Activated CD4-positive, alpha-beta T cell treated with anti-CD3 and anti-CD28 coated beads, Interleukin-2, amount 50 U/mL, for 24 hours (primary cell): ENCODE measurements at places on chromosomes 1 and 21.

DNA sequence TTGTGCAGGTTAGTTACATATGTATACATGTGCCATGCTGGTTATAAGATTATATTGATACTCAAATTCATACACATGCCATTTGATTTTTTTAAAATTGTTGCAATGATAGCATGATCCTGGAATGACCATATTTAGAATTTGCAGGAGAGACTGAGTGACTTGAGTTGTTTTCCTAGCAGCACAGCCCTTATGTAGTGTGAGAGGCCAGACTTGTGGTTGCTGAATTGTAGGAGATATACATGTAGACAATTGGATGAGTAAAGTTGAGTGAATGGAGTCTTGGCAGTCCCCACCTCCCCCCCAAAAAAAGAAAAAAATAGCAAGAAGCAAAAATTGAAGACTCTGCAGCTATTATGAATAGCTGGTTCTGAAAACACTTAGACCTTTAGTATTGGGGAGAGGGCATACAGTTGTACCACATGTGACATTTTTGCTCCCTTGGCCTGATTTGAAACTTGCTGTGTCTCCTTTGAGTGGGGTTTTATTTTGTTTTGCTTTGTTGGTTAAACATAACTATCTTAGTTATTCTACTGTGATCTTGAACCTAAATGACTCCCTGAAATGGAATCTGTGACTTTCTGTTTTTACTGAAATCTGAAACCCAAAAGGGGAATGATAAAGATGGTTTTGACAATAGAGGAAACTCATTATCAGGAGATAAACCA lies 280.3 kb downstream of the HMCN1 start:
- no peak for DNase-seq

- no peak for DNase-seq
Observed at GRCh38 chr1:245084551-245084950, 70.2 kb upstream of the KIF26B start.

DNA sequence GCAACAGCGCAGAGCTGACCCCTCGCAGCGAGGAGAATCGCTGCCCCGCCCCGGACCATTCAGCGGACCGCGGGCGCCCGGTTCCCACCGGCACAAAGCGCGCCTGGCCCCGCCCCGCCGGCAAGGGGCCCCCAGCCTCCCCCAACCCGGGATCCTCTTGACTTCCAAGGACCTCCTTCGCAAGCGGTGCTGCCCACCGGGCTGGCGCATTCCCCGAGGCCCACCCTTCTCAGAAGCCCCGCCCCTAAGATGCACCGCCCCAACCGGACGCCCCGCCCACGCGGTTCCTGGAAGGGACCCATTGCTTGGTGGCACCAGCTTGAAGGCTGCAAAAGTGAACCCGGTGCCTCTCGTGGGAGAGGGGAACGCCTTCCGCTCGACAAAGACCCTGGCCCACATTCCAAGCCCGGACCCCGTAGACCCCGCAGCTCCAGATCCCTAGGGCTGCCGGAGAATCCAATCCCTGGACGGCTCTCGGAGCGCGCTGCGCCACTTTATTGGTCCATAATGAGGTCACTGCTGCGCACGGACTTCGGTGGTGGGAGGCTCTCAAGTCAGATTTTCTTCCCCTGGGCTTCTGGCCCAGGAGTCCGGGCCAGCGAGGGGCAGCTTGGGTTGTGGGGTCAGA lies 2.0 kb downstream of the HES3 start:
- DNase-seq, result no peak

- no peak for DNase-seq
Observed at GRCh38 chr1:64525116-64525686, 55.3 kb downstream of the CACHD1 start.

GRCh38 chr1:8382608-8383505 lies 64.9 kb downstream of the SLC45A1 start:
- no peak for DNase-seq

DNA sequence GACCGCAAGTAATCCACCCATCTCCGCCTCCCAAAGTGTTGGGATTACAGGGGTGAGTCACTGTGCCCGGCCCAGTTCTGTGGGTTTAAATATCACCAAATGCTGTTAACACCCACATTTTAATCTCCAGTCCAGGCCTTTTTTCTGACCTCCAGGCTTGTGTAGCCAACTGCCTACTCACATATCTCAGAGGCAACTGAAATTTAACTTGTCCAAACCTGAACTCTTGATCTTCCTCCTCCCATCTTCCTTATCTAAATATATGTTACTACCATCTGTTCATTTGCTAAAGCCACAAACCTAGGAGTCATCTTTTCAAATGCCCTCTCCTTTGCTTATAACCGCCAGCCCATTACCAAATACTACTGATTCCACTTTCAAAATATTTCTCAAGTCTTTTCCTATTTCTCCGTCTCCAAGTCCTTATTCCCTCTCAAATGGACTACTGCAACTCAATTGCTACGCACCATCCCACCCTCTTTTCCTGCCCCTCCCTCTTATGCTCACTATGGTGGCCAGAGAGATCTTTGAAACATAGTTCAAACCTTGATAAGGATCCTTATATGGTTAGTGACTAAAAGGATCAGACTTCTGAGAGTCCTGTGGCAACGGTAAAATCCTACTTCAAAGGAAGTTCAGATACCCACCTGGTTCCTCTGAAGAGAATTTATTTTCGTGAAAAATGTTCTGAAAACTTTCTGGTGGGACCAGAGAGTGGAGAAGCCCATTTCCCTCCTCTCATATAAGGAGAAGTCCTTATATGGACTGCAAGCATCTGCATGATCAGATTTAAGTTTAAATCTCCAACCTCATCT lies 78.5 kb upstream of the CDC42BPA start:
- DNase-seq, result no peak

DNA sequence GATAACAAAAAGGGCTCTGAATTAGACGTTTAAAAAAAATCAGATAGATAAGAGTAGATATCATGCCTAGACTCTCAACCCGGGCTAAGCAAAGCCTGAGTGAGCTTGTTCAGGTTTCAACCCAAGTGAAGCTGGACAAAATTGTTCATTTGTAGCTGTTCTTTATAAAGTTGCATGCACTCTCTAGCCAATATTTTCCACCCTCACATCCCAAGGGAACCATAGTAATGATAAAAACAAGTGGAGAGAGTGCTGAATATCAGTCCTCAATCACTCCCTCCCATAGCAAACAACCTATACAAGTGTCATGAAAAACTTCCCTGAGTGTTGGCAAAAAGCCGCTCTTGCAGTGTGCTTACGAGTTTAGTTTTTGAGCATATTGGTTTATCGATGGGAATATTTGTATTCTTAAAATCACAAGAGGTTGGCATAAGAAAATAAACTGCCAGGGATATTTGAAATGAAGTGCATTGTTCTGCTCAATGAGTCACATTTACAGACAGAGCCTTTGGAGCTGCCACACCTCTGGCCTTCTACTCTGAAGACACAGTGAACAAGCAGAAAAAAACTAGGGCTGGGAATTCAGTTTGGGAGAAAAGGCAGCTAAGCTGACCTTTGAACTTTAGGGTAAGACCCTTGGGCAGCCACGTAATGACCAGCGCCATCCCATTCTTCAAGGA lies 2.2 kb upstream of the CLCA2 start:
- DNase-seq, result no peak

- DNase-seq, result no peak
Observed at GRCh38 chr1:235515844-235516512, 11.7 kb upstream of the B3GALNT2 start.
